ENCODE measurements at places on chromosomes 7 and 10. TPM values are rescaled to one million over a fixed set of nuclear protein-coding genes. Genes with fewer than 3 reads are reported as not detected.

GRCh38 chr10:61784354-61785133, 117.0 kb upstream of the ARID5B start:
- DNase-seq: no peak

- no peak for DNase-seq
Measured at GRCh38 chr7:151126491-151127137, 40.3 kb downstream of the AGAP3 start.

- DNase-seq: no peak
Measured at GRCh38 chr10:131134001-131134576, 177.4 kb downstream of the TCERG1L start.

- no peak for DNase-seq
Measured at GRCh38 chr10:53489335-53490182, 717.0 kb upstream of the MBL2 start.

GRCh38 chr7:88191911-88192310, 27.9 kb downstream of the SRI start:
- no peak for DNase-seq

GRCh38 chr10:75042292-75042974, 69.0 kb upstream of the SAMD8 start:
- no peak for DNase-seq

Gene ACSM6
- not detected for total RNA-seq

Gene PHKG1
- 4.9 TPM for total RNA-seq

Gene CFAP46
- total RNA-seq: not detected

Gene SAP25
- 25.9 TPM for total RNA-seq

Measured in natural killer cell (primary cell).